Activated T-cell treated with anti-CD3 and anti-CD28 coated beads, Interleukin-2, amount 50 U/mL, for 72 hours (primary cell): ENCODE measurements at places on chromosomes 12 and 14. TPM values are rescaled to one million over a fixed set of nuclear protein-coding genes. Genes with fewer than 3 reads are reported as not detected.
A peak's percentile ranks its signal among the peaks of the same experiment; 100 is the strongest.

DNA sequence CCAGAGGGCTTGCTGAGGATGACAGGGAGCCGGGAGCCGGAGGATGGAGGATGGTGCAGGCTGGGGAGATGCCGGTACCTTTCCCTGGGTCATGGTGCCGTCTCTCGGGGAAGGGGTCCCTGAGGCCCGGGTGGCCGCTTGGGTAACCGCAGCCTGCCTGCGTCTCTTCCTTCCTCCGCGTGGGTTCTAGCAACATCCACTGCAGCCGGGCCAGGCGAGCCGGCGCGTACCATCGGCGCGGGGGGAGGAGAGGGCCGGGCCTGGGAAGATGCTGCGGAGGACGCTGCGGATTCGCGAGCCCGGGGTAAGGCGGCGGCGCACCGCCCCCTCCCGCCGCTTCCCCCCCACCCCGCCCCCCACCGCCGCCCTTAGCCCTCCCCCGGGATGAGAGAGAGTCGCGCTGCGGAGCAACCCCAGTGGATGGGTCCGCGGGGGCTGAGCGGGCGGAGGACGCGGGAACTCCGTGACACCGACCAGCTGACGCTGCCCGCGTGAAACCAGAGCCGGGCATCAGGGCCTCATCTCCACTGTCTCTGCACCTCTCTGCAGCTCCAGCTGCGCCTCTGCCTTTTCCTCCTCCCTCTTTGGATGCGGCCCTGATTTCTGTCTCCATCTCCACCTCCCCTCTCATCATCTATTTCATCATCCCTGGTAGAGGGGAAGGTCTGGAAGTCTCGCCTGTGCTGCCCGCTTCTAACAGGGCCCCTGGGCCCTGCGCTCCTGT lies at the start of gene FAIM2:
Gene FAIM2, minus strand, starts transcription at position 201 of the 724 bp plus-strand sequence. Its CDS starts 108 bp downstream, at position 93.
- H3K4me3 ChIP-seq, result peak within 1 kb of the TSS; percentile 78
- H3K27me3 ChIP-seq, result peaks cover 42% of the 10 kb centered on the region

The NOC4L gene
- total RNA-seq, result 21.2 TPM

DNA sequence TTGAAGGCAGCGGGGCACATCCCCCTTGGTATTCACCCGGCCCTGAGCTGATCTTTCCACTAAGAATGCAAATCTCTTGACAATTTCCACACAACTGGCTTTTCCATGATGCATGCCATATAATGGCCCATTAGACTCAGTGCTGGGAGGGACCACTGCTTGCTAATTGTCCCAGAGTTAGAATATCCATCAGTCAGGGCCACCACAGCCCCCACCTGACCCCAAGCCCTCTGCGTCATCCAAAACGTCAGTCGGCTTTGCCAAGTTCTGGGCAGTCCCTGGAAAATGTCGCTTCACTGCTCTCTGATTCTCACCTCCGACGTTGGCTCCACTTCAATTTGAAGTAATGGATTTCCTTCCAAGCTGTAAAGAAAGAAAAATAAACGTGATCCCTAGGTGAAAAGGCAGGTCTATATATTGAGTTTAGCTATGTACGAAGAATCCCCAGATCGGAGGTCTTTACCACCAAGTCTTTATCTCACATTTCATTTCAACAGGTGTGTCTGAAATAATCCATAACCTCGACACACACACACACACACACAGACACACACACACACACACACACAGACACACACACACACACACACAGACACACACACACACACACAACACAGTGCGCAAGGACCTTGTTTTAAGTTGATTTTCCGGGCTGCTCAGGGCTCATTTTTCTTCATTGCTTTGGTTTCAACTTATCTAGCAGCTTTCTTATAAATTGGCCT lies 165.5 kb upstream of the NOS1 start:
- H3K36me3 ChIP-seq, result no peaks in the 10 kb centered on the region
- H3K27ac ChIP-seq, result no peak overlapping the region
- H3K27me3 ChIP-seq, result no peaks in the 10 kb centered on the region
- no peak overlapping the region for H3K4me3 ChIP-seq

The AHNAK2 gene
- total RNA-seq, result not detected

DNA sequence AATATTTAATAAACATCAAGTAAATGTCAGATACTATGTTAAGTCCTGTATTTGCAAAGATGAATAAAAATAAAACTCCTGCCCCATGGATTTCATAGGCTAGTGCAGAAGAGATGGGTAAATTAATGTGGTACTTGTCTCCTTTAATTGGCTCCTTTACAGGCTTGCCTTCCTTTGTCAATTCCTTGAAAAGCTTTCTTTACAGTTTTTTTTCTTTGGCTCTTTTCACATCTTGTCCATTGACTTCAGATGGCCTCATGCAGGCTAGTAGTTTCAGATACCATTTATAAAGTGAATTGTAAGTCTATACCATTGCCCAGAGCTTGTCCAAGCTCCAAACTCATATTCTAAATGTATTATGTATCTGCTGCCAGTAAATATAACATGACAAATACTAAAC lies 128.7 kb upstream of the GARIN2 start:
- H3K27me3 ChIP-seq, result no peaks in the 10 kb centered on the region
- H3K4me3 ChIP-seq, result no peak overlapping the region
- H3K27ac ChIP-seq, result no peak overlapping the region
- DNase-seq, result no peak
